ENCODE measurements at places on chromosomes 1 and 21.
A peak's percentile ranks its signal among the peaks of the same experiment; 100 is the strongest.

- peak; percentile 93 for DNase-seq
Observed at GRCh38 chr1:109397581-109398342, at the start of gene SORT1. Gene SORT1, minus strand, starts transcription at chr1:109397918. Its CDS starts 26 bp downstream, at chr1:109397892.

GRCh38 chr21:39555911-39556590, 56.7 kb upstream of the B3GALT5 start:
- DNase-seq, result no peak

DNA sequence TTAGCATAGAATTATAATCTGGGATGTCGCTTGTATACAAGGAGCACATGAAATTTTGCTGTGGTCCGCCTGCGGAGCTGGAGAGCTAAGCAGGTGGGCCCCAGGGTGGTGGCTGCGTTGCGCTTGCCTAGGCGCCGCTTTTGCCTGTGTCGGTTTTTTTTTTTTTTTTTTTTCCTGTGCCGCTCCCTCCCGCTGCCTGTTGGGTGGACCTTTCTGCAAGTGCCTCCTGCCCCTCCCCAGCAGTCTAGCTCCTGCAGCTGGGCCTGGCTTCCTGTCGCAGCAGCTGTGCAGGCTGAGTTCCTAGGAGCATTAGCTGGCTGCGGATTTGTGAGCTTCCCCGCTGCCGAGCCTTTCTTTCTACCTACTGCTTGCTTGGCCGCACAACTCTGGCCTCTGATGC, 20.6 kb downstream of the PYHIN1 start:
- no peak for DNase-seq

GRCh38 chr1:231799363-231799986, 172.9 kb downstream of the DISC1 start:
- DNase-seq, result no peak

GRCh38 chr1:200336101-200336845, 73.6 kb downstream of the ZNF281 start:
- DNase-seq, result no peak

GRCh38 chr1:23169727-23170335, 1.2 kb upstream of the LUZP1 start:
- peak; percentile 37 for DNase-seq

GRCh38 chr1:184141361-184141880, 89.9 kb downstream of the TSEN15 start:
- no peak for DNase-seq

DNA sequence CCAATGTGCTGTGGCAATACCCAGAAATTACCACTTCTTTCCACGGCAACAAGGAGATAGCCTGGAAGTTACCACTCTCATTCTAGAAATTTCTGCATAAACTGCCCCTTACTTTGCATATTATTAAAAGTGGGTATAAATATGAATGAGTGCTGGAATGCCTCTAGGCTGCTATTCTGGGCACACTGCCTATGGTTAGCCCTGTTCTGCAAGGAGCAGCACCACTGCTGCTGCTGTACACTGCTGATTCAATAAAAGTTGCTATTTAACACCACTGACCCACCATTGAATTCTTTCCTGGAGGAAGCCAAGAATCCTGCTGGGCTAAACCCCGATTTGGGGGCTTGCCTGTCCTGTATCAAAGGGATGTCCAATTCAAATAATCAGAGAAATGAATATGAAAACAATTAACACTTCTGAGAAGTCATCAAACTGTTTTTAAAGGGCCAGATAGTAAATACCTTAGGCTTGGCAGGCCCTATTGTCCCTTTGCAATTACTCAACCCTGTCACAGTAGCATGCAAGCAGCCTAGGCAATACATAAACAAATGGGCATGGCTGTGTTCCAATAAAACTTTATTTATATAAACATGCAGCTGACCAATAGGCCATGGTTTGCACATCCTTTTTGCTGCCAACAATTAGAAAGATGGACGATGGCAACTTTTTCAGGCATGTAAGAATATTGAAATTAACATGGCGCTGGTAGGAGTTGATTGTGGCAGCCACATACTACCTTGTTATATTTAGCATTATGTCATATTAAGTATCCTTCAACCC, 369.4 kb upstream of the B3GALT2 start:
- no peak for DNase-seq

- no peak for DNase-seq
Observed at GRCh38 chr1:182688436-182689205, 4.2 kb upstream of the RGS8 start.

GRCh38 chr1:197915260-197915861, 1.8 kb upstream of the LHX9 start:
- no peak for DNase-seq

DNA sequence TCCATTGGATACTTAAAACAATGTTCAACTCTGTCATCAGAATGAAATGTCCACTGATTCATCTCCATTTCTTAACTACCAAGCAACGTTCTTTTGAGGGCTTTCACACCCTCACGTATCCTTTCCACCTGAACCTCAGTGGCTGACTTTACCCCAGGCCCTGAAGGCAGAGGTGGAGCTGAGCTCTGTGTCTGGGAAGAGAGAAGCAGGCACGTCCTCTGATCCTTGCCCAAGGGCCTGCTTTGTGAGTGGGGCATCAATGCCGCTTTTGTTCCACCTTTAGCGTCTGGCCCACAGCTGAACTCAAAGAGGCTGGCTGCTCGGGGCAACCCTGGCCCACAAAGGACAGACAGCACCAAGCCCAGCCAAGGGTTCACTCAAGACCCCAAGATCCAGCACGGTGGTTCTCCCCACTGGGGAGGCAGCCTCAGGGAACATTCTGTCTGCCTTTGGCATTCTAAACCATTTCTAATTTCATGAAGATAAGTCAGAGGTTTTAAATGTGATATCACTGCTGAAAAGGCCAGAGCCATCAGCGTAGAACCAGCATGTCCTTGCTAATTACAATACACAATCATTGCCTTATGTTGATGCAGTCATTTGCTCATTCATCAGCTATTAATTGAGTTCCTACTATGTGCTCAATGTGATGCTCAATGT, 126.0 kb upstream of the UBE2U start:
- DNase-seq, result no peak

GRCh38 chr1:91583326-91583755, 82.7 kb downstream of the CDC7 start:
- no peak for DNase-seq

GRCh38 chr1:232726048-232726779, 79.0 kb upstream of the MAP10 start:
- no peak for DNase-seq

- no peak for DNase-seq
Observed at GRCh38 chr1:236395947-236396664, 2.0 kb downstream of the EDARADD start.

- DNase-seq, result no peak
Observed at GRCh38 chr21:16943231-16943630, 569.6 kb upstream of the CXADR start.

DNA sequence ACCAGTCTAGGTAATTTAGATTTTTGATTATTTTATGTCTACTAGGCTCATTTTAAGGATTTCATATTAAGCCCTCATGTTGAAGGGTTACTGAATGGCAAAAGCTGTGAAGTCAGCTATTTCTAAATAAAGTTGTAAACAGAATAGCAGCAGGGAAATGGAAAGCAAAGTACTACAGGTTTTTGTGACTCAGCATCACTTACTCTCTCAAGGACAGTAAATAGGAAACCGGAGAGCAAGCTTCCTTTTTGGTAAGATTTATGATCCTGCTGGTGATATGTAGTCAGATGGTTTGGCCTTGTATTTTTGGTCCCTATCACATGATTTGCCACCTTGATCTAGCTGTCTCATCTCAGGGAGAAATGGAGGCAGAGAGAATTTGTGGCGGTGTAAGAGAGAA, 226.0 kb downstream of the RPS6KC1 start:
- DNase-seq, result no peak

DNA sequence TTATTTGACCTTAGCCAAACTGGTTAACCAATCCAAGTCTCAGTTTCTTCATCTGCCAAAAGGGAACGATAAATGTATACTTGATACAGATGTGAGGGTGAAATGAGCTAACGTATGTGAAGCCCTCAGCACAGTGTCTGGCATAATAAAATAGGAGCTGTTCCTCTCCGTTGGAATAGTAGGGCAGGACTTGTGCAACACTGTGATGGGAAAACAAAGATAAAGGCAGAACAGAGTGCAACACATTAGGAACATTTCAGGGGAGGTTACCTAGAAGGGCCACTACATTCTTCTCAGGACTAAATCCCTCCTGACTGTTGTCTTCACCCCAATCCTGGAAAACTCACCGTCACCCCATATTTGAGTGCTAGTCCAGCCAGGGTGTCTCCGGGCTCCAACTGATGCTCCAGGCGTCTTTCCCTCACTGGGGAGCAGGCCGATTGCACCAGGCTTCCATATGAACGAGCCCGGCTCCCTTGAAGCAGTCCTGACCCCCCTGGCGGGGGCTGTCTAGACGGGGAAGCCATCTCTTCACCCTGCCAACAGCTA, 896 bp downstream of the LYSMD1 start:
- DNase-seq, result no peak

GRCh38 chr1:62720946-62721554, 32.9 kb upstream of the DOCK7 start:
- no peak for DNase-seq

- DNase-seq, result no peak
Observed at GRCh38 chr1:22001409-22001808, at the start of gene CELA3A. Gene CELA3A, plus strand, starts transcription at chr1:22001657. Its CDS starts 18 bp downstream, at chr1:22001675.

DNA sequence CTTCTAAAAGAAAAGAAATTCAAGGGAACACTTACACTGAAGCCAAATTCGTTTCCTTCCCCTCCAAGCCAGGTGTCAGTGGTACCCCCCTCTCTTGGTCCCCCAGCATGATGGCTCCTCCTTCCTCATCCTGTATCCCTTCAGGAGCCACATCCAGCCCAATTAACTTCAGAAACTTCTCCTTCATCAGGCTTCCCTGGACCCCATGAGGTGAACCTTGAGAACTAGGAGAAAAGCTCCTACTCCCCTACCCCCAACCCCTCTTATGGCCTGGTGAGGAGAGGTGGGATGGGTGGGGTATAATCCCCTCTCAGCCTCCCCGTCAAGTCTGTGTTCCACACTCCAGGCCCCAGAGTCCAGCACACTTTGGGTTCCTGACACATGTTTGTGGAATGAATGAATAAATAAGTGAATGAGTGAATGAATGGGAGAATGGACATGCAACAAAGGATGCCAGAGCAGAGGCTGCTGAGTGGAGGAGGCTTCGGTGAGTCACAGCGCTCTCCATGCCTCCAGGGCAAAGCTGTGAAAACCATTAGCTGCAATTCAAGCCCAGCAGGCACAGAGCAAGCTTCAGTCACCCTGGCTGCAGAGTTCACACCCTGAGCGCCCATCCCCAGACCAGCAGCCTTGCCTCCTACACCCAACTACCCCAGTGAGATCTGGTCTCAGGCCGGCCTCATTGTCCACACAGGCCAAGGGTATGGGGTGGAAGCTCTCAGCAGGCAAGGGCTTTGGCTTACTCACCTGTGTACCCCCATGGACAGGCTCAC, 43.8 kb downstream of the BATF3 start:
- DNase-seq, result no peak

DNA sequence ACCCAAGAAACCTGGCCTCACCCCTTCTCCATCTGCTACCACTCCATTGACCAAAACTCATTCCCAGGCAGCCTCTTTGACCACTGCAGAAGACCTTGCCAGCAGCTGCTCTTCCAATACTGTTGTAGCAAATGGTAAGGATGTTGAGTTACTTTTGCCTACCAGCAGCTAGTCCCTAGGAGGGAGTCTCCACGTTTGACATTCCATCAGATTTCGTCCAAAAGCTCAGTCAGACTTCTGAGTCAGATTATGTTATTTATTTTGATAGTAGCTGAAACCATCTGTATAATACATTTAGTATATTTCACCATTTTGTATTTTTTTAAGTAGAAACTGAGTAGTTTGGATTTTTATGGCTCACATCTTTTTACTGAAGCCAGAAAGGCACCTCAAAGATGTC, 51.5 kb upstream of the WNT2B start:
- DNase-seq, result no peak

DNA sequence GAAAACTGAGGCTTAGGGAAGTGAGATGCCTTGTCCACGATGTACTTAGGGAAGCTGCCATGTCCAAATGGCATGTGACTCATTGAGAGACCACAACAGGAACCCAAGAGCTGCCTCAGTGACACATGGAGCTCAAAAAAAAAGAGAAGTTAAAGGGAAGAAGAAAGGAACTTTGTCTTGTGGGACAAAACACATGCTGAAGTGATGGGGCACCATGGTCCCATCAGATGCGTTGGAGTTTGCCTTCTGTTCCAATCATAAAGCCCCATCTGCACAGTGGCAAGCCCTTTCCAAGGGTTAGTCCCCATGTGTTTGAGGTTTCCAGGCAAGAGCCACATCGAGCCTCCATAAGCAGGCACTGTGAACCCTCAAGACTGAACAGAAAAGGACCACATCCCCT, 8.0 kb downstream of the MED8 start:
- DNase-seq, result no peak

DNA sequence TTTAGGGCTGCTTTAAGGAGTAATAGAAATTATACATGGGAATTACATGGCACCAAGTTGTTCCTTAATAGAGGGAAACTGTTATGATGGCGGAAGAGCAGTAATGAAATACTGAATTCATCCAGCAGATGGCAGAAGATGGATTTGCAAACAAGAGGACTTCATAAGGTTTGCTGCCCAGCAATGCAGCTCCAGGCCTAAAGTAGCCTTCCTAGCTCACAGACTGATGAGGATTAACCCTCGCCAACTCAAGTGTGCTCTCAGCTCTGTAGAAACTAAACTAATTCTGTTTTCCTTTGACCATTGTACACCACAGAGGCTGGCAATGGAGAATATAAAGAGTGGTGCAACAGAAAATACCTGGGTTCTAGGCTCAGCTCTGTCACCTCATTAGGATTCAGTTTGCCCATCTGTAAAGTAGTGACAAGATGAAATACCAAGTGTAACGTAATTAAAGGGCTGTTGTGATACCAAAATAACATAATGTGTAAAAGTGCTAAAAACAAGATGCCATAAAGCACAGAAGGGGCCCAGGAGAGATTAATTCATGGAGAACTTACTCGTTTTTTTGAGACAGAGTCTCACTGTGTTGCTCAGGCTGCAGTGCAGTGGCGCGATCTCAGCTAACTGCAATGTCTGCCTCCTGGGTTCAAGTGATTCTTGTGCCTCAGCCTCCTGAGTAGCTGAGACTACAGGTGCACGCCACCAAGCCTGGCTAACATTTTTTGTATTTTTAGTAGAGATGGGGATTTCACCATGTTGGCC, 102.4 kb upstream of the SERBP1 start:
- DNase-seq, result peak; percentile 85

DNA sequence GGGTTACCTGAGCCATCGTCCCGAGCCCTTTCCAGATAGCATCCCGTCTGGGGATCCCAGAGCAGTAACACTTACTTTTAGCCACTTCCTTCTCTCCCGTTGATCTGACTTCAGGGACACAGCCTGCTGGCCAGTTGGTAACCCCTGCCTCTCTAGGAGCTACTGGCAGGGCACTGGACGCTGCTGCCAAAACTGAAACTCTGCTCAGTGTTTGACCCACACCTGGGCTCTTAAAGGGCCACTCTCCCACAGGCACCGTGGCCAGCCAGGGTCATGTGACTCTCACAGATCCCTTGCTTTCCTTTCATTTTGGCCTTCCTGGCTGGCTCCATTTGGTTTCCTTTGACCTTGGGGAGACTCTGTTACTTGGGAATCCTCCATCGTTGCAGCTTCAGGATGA, at the start of gene PIGR:
Gene PIGR, minus strand, starts transcription at position 206 of the 400 bp plus-strand sequence. CDS start 5,935 bp downstream, outside the sequence.
- no peak for DNase-seq
